ENCODE measurements at places on chromosomes 2 and 18.

GRCh38 chr2:150214626-150215025 is 272.8 kb downstream of the RND3 start:
- no peak for DNase-seq

DNA sequence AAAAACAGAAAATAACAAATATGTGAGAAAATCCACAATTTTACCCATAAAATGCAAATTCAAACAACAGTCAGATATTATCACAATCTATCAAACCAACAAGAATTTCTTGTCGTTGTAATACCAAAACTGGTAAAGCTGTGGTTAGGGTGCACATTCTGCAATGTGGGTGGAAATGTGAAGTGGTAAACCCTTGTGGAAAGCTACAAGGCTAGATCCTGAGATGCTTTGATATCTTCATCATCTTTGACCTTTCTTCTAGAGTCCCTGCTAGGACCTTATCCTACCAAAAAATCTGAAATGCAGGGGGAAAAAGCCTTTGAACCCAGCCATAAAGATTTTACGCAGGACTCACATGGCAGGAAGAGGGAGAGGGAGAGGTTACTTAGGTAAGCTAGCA is 17.2 kb upstream of the ATG16L1 start:
- no peak for DNase-seq

- DNase-seq = no peak
Measured at GRCh38 chr2:45833968-45834344, 182.5 kb downstream of the PRKCE start.

- no peak for DNase-seq
Measured at GRCh38 chr18:148841-149240, 9.5 kb upstream of the USP14 start.

- no peak for DNase-seq
Measured at GRCh38 chr2:57843158-57843557, 203.4 kb upstream of the VRK2 start.

GRCh38 chr2:129457277-129457818 is 522.1 kb upstream of the RAB6C start:
- no peak for DNase-seq

- no peak for DNase-seq
Measured at GRCh38 chr2:108263401-108263800, 23.6 kb downstream of the SULT1C3 start.

DNA sequence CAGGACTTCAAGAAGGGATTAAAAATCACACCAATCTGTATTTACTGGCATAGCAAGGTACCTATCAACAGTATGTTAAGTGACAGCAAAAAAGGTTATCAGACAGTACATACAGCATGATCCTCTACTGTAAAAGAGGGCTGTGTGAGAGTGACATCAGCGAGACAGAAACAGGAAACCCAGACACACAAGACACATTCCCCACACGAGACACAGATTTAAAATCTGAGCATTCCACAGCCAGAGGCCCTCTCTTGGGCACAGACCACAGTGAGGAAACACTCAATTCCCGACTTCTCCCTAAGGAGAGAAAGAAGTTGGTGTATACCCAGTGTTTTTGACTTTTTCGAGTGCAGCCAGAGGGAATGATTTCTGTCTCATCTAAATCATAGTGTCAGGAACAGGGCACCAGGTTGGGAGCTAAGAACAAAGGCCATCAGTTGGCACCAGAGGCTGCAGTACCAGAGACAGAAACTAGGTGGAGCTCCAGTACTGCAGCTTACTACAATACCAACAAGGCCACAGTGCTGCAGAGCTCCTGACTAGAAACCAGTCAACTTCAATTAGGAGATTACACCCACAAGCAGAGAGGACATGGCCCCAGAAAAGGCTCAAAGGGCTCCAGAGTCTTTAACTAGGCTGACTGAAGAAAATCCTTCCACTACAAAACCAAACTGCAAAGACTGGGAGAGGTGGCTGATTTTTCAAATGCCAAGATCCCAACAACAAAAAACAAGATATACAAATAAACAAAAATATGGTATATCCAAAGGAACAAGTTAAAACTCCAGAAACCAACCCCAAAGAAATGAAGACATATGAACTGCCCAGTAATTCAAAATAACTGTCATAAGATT is 41.0 kb downstream of the UNC50 start:
- DNase-seq = peak; percentile 64

GRCh38 chr2:141887363-141887762 is 243.5 kb downstream of the LRP1B start:
- DNase-seq = no peak

- DNase-seq = peak; percentile 12
Measured at GRCh38 chr2:157596992-157597681, 31.5 kb downstream of the ACVR1C start.

- no peak for DNase-seq
Measured at GRCh38 chr18:43961722-43962121, 684.4 kb upstream of the SYT4 start.

- no peak for DNase-seq
Measured at GRCh38 chr2:127397568-127398238, 9.9 kb upstream of the MAP3K2 start.

DNA sequence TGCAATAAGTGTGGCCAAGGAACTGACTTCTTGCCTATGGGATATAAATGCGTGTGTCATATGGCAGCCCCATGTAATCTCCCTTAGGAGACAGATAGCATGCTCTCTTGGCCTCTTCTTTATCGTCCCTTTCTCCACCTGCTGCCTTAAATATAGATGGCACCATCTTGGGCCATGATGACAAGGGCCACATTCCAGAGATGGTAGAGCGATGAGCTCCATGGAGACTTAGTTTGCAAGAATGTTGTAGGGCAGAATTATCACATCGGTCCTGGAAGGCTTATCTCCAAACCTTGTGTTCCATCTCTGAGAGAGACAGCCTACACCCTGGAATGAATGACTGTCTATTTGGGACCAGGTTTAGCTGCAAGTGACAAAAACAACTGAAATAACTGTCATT is 536.7 kb downstream of the TNS1 start:
- no peak for DNase-seq

Data from stimulated activated CD8-positive, alpha-beta memory T cell treated with anti-CD3 and anti-CD28 coated beads, Interleukin-2, amount 100 ng/mL, for 1 hour (primary cell).